ENCODE measurements at places on chromosomes 6 and 20.

DNA sequence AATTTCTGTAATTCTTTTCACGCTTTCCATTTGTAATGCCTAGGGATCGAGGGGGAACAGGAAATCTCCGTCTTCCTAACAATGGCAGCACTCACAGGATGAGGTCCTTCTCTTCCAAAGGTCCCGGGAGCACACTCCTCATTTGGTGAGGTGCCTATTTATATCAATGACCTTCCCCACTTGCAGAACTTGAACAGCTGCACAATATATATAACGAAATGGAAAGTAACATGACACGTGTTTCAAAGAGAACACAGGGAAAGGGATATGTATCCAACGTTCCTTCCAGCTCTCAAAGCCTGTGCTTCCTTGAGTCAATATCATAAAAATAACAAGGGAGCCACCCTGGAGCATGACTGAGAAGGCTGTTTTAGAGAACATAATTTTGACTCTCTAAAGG lies 78.6 kb upstream of the RBM24 start:
- DNase-seq, result no peak

GRCh38 chr6:29730575-29731126 lies 7.4 kb downstream of the HLA-F start:
- DNase-seq, result no peak

- no peak for DNase-seq
Observed at GRCh38 chr6:61586934-61587537, 699.0 kb downstream of the KHDRBS2 start.

GRCh38 chr6:53959717-53960116 lies 151.5 kb upstream of the MLIP start:
- DNase-seq, result no peak

- DNase-seq, result no peak
Observed at GRCh38 chr20:19453862-19454261, 241.4 kb downstream of the SLC24A3 start.

GRCh38 chr20:58570204-58570859 lies 55.1 kb upstream of the APCDD1L start:
- no peak for DNase-seq
